Cortex of kidney (tissue), 1 donor: ENCODE measurements at places on chromosomes 4 and X.

GRCh38 chr4:2962614-2963174 lies 512 bp downstream of the NOP14 start:
- DNase-seq = no peak

GRCh38 chrX:2383735-2384134 lies 117.0 kb downstream of the DHRSX start:
- DNase-seq = no peak

- DNase-seq = no peak
These were observed 155.8 kb downstream of the NAA11 start for GRCh38 chr4:79170077-79170476.

- no peak for DNase-seq
These were observed 44.6 kb upstream of the TRPC5OS start for GRCh38 chrX:111831343-111831742.

DNA sequence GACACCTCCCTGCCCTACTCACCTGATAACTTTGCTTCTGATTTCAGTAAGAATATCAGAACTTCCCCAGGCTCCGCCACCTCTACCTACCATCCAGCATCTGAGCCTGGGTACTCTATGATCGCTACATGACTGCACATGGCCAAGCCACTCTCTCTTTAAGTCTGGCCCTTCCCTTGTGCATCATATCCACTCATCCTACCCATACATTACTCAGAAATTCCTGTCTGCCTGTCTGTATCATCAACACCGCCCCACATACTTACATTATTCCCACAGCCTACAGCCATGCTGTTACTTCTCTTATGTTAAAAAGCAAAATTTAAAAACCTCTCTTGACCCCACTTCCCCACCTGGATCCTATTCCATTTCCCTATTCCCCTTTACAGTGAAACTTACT lies 84.7 kb downstream of the SCD5 start:
- no peak for DNase-seq
